ENCODE measurements at places on chromosomes 3 and 15.

GRCh38 chr15:81323559-81323943 lies 390 bp downstream of the STARD5 start:
- DNase-seq = no peak

GRCh38 chr15:89781891-89782618 lies 5.9 kb downstream of the MESP2 start:
- DNase-seq = no peak

- DNase-seq = no peak
Measured at GRCh38 chr3:55723653-55724406, 236.7 kb upstream of the WNT5A start.

GRCh38 chr3:31105438-31106077 lies 211.1 kb upstream of the GADL1 start:
- DNase-seq = no peak

DNA sequence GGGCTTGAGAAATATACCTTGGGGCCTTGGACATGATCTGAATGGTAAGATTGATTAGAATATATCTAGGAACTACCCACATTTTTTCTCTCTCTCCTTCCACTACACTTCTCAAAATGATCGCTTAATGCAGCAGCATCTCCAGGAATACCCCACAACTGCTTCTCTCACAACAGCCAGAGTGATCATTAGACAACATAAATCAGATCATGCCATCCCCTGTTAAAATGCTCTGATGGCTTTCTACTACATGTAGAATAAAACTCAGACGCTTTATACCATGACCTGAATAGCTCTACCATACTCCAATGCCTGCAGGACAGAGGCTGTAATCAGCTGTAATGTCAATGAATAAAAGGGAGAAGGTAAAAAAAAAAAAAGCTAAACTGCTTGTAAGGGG lies 451.4 kb downstream of the MECOM start:
- no peak for DNase-seq

DNA sequence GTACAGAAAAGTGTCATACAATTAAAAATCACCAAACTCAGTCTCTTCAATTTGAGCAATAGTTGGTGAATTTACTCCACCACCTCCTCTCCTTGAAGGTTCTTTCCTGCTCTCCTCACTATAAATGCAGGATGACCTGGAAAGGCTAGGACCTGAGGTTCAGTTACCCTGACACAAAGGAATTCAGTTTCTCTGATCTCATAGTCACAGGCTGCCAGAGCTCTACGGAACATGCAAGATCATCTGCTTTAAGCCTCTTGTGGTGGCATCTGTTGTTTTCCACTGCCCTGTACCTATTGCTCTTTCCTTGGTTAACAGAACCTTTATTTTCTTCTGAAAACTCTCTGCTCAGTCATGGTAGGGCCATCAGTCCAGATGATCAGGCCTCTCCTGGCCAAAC lies 4.9 kb upstream of the TP63 start:
- no peak for DNase-seq

GRCh38 chr3:16723978-16724377 lies 118.8 kb upstream of the DAZL start:
- no peak for DNase-seq

DNA sequence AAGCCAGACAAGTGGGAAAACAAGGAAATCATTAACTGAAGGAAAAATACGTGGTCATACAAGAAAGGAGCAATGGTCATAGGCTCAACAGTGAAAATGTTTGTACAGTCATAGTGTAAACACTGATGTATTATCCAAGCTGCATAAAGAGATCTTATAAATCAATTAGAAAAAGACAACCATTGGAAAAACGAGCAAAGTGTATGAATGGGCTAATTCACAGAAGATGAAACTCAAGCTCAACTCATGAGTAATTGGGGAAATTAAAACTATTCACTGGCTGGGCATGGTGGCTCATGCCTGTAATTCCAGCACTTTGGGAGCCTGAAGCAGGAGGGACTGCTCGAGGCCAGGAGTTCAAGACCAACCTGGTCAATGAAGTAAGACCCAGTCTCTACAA lies 6.4 kb upstream of the IGF2BP2 start:
- no peak for DNase-seq

GRCh38 chr15:78228356-78228996 lies 5.9 kb downstream of the ACSBG1 start:
- no peak for DNase-seq

DNA sequence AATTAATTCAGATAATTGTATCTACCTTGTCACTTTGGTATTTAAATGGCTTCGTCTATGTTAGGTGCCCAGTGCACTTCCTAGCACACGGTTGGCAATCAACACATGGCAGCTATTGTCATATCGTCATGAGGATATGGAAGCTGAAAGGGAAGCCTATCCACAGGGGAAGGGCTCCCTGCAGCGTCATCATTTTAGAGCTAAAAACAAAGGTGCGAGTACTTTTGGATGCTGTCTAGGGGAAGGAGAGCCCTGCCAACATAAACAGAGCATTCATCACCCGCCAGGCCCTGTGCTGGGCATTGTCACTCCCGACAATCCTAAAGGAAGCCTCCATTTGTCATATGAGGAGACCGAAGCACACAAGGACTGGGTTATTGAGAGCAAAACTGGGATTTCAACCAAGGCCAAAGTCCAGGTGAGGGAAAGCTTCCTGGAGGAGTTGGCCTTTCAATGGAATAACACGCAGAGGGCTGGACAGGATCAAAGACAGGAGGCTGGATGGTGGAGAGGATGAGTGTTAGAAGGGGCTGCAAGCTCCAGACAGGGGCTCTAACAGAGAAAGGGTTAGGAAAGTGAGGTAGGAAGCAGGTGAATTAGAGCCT lies 8.0 kb upstream of the PARL start:
- DNase-seq = no peak

GRCh38 chr3:113952921-113953320 lies 5.1 kb downstream of the ZDHHC23 start:
- DNase-seq = no peak

DNA sequence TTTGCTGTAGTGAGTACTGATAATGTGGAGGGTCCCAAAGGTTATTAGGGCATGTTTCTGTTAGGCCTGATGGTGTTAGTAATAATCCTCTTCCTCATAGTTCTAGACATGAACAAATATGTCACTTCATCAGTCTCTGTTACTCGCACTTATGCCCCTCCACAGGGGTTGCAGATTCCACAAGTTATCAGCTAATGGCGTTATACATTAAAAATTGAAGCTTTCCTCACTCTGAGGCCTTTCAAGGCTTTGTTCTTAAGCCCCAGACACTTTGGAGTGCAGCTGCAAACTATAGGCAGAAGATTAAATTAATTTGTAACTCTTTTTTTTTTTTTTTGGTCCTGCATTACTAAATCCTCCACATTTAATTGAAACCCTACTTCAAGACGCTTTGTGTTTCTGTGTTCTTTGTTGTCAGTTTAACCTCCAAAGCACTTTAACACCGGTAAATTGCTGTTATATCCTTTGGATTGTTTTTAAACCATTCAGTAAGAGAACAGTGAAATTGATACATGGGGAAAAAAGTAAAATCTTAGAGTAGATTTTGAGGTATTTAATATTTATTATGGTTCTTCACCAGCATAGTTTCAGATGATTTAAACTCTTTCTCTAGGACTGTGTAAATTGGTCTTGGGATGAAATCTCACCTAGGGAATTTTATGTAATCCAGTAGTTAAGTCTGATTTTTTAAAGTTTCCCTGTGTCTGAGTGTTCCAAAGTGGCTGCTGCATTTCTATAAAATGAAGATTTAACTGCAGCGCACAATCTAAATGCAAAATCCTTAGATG lies 103.1 kb upstream of the SKOR1 start:
- no peak for DNase-seq

DNA sequence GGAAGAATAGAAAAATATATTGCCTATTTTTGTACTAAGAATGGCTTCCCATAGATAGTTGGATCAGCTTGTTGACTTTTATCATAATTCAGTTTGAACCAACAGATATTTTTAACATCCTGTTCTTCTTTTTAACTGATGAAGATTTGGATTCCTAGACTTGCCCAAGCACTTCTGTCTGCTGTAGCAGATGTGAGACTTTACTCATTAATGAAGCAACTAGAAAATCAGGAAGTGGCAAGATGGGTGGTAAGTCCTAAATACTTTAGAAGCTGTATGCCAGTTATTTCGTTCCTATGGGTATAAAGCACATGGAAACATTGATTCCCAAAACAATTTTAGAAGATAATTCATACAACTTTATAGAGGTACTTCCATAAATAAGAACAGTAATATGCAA lies 8.4 kb downstream of the PIGB start:
- no peak for DNase-seq

- DNase-seq = no peak
Measured at GRCh38 chr15:92118162-92118935, 264.8 kb downstream of the SLCO3A1 start.

- no peak for DNase-seq
Measured at GRCh38 chr3:53065841-53066480, 20.1 kb upstream of the SFMBT1 start.

- no peak for DNase-seq
Measured at GRCh38 chr15:29451201-29451781, 181.7 kb upstream of the NSMCE3 start.

GRCh38 chr3:114332342-114333179 lies 38.7 kb downstream of the TIGIT start:
- no peak for DNase-seq

DNA sequence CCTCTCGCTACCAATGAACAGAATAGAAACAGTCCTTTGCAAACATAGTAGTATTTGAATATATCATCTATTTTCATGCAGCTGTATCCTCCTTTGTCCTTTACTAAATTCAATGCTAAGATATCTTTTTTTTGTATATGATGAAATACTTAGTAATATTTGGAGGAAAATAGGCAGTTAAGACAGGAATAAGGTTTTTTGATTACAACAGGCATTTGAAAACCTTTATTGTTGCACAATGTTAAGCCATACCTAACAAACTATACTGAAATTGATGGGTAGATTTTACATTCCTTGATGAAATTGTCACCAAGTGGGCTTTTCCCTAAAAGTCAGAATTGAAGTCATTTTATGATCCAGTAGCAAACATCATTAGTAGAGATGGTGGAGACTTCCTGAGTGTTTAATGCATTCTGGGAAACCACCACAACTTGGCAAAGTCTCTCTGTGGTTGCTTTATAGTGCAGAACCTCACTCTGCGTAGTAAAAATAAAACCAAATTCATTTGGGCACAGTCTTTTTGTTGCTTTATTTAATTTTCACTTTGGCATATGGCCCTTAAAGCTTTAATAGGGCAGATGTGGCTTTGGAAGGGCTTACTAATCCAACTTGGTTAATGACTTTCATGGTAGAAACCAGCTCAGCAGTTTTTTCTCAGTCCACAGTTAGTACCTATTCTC lies 216.0 kb downstream of the DIPK2A start:
- no peak for DNase-seq

GRCh38 chr3:15495461-15496340 lies 25.8 kb downstream of the COLQ start:
- no peak for DNase-seq

DNA sequence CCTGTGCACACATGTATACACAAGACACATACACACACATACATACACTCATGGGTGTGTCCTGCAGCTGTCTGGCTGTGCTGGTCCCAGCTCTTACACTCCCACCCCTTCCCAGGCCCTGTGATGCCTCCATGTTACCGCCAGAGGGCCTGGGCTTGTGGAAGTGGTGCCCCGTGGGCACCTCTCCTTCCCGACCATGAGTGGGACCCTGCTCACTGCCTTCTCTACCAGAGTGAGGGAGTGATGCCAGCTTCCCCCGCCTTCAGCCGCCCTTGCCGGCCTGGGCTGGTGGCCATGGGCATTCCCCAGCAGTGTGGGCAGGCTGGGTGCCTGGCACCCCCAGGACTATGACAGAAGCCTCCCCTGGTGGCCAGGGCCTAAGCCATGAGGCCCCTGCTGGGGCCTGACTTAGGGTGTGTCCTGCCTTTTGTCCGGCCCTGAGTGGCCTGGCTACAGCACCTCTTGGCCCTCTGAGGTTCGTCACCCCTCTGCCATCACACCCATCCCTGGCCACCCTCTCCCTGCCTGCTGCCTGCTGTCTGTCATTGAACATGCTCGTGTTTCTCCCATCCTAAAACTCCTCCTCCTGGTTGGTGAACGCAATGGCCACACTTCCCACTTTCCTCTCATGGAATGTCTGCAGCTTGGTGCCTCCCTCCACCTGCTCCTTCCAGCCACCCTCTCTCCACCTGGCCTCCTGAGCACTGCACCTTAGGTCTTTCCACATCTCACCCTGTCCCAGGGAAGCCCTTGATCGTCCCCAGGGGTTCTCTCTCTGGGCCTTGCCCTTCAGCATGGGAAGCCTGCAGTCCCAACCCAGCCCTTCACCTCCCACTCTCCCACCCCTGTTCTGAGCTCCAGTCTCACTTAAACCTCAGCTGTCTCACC lies 14.6 kb downstream of the HDAC11 start:
- DNase-seq = no peak

GRCh38 chr3:169146179-169146665 lies 517.3 kb downstream of the MECOM start:
- no peak for DNase-seq

DNA sequence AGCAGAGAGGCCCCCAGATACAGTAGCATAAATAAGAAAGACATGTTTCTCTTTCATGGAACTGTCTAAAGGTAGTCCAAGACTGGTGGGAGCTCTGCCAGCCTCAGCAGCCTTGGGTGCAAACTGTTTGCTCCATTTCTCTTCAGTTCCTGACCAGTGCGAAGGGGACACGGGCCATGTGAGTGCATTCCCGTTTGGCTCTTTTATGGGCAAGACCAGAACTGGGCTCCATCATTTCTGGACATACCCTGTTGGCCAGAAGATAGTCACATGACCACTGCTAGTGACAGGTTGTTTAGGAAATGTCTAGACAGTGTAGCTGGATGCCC lies 45.5 kb downstream of the CHCHD6 start:
- DNase-seq = no peak

GRCh38 chr3:88334187-88334868 lies 184.6 kb downstream of the C3orf38 start:
- DNase-seq = no peak

GRCh38 chr15:77497942-77498361 lies 77.3 kb downstream of the HMG20A start:
- DNase-seq = no peak

GRCh38 chr15:60471314-60471713 lies 7.6 kb downstream of the ICE2 start:
- DNase-seq = no peak

GRCh38 chr3:27076815-27077630 lies 292.2 kb downstream of the NEK10 start:
- no peak for DNase-seq

GRCh38 chr15:101672298-101672697 lies 20.1 kb upstream of the TM2D3 start:
- DNase-seq = no peak

GRCh38 chr3:151169262-151169947 lies 33.6 kb downstream of the GPR171 start:
- DNase-seq = peak; percentile 67

- peak; percentile 48 for DNase-seq
Measured at GRCh38 chr3:161770484-161771386, 274.1 kb downstream of the OTOL1 start.

DNA sequence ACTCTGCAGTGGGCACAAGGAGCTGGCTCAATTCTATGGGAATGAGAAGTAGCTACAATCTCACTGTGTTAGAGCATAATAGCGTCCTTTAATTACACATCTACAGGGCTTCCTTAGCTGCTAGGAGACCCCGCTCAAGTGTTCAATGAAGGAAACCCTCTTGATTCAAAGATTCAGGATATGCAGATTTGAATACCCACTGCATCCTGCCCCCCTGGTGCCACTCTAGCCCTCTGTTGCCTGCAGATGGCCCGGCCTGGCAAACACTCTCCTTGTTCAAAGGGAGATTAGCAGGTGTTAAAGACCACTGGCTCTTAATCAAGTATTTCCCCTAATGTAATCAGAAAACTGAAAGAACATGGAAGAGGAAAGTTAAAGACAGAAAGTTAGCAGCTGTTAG lies 356.6 kb downstream of the VGLL3 start:
- no peak for DNase-seq

- DNase-seq = no peak
Measured at GRCh38 chr3:125511420-125512118, 8.4 kb downstream of the SNX4 start.
